Left lung (tissue), 14 donors: ENCODE measurements at places on chromosomes 7 and 10. TPM values are rescaled to one million over a fixed set of nuclear protein-coding genes. Genes with fewer than 3 reads are reported as not detected.

DNA sequence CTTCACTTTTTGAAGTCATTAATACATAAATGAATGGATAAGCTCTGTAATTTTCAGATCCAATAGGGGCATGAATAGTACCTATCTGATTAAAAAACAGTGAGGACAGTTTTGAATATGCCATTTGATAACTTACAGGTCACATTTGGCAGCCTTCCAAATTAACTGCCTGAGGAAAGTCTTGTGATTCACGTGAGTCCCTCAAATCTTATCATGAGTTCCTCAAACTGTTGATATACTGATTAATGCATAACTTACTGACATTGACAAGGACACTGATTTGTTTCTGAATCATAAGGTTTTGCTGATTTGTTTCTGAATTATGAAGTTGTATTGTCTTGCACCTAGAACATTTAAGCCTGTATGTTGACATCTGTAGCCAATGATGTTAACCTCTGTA, 55.1 kb downstream of the ANKMY2 start:
- no peak for DNase-seq

- DNase-seq = no peak
Observed at GRCh38 chr7:131878777-131879176, 322.3 kb upstream of the PODXL start.

GJD4 gene
- not detected for total RNA-seq

GRCh38 chr10:683448-684071, 5.9 kb downstream of the DIP2C start:
- no peak for DNase-seq

PDK4 gene
- total RNA-seq = 26.0 TPM

SPRN gene
- total RNA-seq = not detected

GRCh38 chr7:151409667-151410404, at the start of gene WDR86:
TSS of gene WDR86 (minus strand) at chr7:151410038. CDS start at chr7:151409589, 449 bp downstream.
- peak; percentile 77 for DNase-seq

- DNase-seq = no peak
Observed at GRCh38 chr10:121661451-121661851, 63.2 kb upstream of the FGFR2 start.

WAPL gene
- total RNA-seq = 35.6 TPM

SPDYE3 gene
- total RNA-seq = not detected

GRCh38 chr10:96719850-96720421, 378 bp downstream of the PIK3AP1 start:
- peak; percentile 78 for DNase-seq

FAM131B gene
- total RNA-seq = 0.60 TPM

LAMB1 gene
- total RNA-seq = 175 TPM

RET gene
- 1.0 TPM for total RNA-seq

DNA sequence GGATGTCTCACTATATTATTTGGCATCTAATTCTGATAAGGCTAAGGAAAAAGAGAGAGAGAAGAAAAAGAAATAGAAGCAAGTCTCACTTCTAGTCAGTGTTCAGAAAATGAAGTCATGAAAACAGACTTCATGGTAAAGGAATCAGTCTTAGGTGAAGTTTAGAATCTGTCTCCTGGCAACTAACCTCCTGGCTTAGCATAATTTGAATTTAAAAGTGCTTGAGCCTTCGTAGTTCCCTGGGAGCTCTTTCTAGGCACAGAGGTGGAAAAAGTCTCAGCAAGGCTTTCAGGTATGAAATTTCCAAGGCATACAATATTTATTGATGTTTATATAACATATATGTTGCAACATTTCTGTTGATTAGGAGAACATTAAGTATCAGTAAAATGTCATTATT, 10.4 kb downstream of the CHRM2 start:
- DNase-seq = no peak

HOXA7 gene
- 2.2 TPM for total RNA-seq

DNA sequence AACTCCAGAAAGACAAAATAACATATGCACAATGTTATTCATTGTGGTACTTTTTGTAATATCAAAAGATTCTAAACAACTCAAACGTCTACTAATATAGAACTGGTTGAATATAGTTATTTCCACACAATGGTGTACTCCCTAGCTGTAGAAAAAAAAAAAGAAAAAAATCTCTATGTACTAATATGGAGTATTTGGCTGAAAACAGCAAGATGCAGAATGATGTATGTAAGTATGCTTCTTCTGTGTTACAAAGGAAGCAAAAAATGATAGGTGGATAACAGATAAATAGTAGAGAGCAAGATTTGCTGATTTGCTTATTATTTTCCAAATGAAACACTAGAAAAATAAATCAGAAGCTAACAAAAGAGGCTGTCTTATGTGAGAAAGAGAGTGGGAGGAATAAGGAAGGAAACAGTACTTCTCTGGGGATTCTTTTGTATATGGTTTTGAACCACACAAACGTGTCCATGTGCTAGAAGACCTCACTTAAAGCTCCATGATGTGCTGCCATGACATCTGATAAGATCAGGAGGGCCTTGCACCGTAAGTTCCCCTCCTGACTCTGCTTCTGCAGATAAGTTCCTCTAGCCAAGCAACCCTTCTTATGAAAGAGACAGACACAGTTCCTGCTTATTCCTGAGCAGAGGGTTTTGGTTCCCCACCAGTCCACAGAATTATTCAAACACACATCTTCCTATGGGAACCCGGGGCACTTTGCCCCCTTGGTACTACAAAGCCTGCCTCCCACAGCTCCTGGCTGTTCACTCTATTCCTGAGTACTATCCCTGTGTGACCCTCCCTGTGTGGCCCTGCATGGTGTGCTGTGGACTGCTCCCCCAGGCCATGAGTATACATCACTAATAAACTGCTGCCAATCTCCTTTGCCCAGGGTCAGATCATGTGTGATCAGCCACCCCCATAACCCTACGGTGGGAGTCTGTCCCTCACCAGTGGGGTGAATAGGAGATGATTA, 159.1 kb downstream of the CCDC71L start:
- DNase-seq = no peak

- no peak for DNase-seq
Observed at GRCh38 chr10:49523301-49523700, 15.6 kb downstream of the ERCC6 start.

DNA sequence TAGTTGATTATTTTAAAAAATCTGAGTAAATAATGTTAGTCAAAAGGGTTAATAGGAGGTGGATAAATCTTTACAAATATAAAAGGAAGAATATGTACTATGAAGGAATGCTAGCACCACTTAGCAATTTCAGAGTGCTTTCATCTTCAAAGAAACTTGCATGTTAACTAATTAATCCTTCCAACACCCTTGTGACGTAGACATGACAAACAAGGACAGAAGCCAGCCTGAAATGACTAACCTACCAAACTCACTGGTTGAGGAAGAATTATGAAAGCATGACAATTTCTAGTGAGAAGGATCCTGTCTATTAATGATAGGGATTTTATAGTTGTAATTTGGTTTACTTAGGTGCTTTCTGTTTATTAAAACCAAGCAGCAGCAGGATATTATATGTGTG, 468.0 kb upstream of the FZD8 start:
- DNase-seq = no peak

DNA sequence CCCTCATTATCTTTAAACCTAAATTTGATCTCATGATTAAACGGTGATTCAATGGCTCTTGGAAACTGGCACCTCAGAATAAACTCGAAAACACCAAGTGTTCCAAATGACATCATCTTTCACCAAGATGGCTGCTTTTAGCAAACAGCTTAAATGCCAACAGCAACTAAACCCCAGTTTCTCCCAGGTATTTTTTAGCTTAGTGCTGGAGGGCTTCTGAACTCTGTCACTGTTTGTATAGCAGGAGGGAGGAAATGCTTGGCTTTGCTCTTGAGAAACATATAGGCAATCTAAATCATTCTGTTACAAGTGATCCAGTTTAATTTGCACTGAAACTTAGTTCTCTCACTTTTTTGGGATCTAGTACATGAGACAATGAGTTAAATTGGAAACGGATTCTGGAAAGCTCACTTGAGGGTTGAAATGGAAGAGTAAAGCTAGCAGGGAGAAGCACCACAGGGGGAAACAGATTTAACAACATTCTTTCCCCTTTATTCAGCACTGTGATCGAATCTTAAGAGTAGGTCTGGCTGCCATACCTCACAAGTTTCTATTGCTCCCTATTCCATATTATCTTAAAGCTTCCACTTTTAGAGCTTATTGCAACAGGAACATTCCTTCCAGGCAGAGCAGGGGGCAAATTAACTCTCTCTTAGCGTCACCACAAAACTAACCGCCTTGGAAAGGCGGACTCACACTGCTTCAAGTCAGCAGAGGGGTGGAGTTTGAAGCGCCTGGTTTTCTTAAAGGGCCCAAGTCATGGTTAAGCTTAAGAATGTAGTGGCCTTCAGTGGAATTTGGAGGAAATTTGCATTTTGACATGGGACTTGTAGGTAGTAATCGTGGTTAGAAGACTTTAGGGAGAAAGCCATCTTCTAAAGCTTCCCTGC, 1.8 kb upstream of the CCDC6 start:
- DNase-seq = peak; percentile 89

DNA sequence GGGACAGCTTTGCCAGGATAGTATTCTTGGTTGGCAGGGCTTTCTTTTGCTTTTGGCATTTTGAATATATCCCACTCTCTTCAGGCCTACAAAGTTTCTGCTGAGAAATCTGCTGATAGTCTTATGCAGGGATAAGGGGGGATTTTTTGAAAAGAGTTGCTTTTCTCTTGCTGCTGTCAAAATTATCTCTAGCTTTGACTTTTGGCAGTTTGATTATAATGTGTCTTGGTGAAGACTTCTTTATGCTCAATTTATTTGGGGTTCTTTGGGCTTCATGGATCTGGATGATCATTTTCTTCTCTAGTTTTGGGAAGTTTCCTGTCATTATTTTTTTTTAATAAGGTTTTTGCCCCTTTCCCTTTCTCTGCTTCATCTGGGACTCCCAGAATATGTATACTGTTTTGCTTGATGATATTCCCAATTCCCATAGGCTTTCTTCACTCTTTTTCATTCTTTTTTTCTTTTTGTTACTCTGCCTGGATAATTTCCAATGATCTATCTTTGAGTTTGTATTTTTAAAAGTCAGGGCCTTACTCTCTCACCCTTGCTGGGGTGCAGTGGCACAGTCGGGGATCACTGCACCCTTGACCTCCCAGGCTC, 29.6 kb downstream of the NOM1 start:
- no peak for DNase-seq

ACHE gene
- 2.4 TPM for total RNA-seq

DNA sequence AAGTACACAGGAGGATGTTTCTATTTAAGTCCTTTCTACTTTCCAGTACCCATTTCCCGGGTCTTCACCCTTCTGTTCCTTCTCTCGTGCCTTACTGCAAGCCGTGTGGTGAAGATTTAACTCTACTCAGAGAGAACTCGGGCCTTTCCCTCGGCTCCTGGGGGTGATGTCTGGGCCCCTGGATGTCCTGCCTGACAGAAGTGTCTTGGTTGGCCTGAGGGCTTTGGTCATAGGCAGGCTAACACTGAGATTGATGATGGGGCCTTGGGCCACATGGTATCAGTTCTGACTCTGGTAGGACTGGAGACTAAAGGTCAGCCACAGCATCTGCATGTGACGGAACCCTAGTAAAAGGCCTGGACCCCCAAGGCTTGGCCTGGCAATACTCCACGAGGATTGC, 80.4 kb downstream of the CHST15 start:
- DNase-seq = peak; percentile 19

DNA sequence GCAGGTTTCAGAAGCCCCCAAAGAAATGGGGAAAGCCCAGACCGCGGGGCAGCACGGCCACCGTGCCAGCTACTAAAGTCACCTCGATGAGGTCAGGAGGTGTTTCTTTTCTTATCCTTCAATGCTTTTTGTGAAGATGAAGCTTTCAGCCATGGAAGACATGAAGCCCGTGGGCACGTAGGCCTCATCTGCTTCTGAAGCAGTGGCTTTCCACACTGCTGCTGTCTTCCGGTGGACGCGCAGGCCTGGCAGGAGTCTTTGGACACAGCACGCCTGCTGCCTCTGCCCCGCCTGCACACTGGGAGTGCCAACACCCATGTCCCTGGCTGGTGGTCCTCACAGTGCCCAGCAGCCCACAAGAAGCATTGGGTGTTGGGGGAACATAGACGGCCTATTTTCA, 185.5 kb downstream of the EBF3 start:
- DNase-seq = no peak

TMEM254 gene
- total RNA-seq = 22.4 TPM
